Breast epithelium (tissue), 4 donors: ENCODE measurements at places on chromosomes 2 and 18.

DNA sequence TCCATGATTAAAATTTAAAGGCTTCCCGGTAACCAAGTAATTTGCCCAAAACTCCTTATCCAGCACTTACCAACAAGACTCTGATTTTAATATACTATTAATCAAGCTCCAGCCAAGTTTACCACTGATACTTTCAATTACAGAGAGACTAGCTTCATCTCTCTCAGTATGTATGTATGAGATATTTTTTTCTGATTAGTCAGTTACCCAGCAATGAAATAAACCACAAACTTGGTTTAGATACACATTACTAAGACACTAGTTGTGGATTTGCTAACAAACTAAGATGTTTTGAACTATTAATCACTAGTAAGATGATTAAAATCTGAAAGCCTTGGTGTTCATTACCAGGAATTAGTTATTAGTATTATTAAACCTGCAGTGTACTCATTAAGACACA lies 1272.2 kb upstream of the ACVR2A start:
- no peak for DNase-seq

- DNase-seq, result no peak
Measured at GRCh38 chr2:123870206-123870880, 154.7 kb upstream of the CNTNAP5 start.

DNA sequence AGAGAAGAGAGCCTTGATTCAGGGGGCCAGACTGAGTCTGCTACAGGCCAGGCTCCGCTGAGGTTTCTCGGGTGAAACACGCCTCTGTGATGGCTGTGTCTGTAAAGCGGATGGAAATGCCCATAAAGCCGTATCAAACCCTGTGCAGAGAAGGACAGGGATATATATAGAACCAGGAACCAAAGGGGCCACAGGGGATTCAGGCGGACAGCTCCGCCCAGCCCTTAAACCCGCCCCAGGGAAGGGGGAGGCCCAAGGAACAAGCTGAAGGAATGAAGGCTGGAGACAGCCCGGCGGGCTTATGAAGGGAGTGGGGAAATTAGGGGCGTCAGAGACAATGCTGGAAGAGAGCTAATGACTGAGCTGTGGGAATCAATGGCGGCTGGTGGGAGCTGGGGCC lies 42.1 kb downstream of the NHEJ1 start:
- DNase-seq, result no peak

- DNase-seq, result no peak
Measured at GRCh38 chr2:181440919-181441318, 16.3 kb upstream of the ITGA4 start.

- DNase-seq, result no peak
Measured at GRCh38 chr2:18495058-18495457, 65.4 kb downstream of the RDH14 start.
